ENCODE measurements at places on chromosomes 6 and 20.

GRCh38 chr20:51275181-51275580 is 252.3 kb upstream of the KCNG1 start:
- DNase-seq: no peak

DNA sequence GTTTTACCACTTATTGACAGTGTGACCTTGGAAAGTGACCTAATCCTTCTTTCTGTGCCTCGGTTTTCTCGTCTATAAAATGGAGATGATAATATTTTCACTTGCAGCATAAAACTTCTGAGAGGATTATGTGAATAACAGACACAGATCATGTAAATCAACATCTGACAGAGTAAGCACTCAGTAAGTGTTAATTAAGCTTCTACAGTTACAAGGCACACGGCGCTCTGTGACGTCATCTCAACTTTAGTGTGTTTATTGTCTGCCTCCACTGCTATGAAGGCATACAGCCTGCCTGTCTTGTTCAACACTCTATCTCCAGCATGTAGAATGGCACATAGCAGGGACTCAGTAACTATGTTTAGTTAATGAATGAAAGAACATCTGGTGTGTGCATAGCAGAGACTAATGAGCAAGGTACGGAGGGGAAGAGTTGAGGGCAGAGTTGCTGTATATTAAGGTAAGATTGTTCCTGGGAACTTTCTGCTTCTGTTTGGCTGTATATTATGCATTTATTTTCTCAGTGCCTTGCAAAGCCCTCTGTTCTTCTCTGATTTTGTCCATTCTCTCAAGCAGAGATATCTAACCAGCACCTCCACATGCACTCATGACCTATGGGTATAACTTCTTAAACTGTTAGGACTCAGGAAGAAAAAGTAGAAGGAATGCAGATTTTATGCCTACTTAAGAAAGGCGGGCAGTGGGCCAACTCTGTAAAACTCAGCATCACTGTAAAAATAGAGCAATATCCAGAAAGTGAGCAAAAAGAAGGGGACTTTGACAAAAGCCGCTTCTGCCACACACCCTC is 66.4 kb upstream of the STMND1 start:
- DNase-seq: no peak

DNA sequence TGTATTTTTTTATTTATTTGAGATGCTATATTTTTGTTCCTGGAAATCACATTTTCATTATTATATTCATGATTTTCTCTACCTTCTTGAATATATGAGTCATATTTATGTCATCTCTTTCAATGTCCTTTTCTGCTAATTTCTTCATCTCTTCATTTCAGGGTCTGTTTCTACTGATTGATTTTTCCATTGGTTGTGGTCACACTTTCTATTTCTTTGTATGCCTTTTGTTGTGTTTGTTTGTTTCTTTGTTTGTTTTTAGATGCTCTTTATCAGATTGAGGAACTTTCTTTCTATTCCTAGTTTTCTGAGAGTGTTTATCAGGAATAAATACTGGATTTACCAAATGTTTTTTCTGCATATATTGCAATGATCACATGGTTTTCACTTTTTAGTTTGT is 16.9 kb upstream of the MDFI start:
- no peak for DNase-seq

GRCh38 chr20:58712151-58712791 is 19.7 kb downstream of the NPEPL1 start:
- DNase-seq: no peak

DNA sequence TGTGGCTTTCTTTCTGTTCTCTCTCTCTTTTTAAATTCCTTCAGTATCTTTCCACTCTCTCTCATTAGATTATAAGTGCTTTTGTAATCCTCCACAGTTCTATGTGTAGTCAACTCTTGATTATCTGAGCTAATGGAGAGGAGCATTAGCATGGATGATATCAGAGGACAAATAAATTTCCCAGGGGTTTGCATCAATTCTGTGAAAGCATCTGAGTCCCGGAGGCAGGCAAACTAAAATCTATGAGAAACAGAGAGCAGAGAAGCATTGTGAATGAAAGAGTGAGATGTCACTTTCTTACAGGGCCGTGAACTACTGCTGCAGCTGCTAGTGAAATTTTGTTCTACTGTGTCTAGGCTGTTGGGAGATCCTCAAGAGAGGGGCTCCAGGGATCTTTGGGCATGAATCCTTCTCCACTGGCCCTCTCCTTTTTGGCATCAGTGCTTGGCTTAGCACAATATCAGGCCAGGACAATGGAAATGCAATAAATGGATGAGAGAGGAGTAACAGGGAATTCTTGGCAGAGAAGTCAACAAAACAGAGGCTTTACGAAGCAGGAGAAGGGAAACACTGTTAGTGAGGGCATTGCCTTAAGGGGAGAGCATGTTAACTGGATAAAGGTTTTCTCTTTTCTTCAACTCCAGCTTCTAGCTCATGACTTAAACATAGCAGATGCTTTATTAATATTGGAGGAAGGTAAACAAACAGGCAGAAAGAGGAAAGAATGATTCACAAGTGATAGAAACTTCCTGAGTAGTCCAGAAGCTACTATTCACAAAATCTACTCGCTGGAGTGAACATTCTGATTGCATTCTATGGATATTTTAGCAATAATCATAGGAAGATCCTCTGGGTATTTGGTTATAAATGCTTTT is 847.0 kb upstream of the MAP3K7 start:
- DNase-seq: no peak

GRCh38 chr20:32319100-32319499 is 39.0 kb upstream of the ASXL1 start:
- DNase-seq: no peak

- DNase-seq: no peak
Observed at GRCh38 chr6:163944897-163945296, 530.4 kb downstream of the QKI start.

GRCh38 chr20:52269321-52269720 is 77.7 kb upstream of the ZFP64 start:
- peak; percentile 87 for DNase-seq

DNA sequence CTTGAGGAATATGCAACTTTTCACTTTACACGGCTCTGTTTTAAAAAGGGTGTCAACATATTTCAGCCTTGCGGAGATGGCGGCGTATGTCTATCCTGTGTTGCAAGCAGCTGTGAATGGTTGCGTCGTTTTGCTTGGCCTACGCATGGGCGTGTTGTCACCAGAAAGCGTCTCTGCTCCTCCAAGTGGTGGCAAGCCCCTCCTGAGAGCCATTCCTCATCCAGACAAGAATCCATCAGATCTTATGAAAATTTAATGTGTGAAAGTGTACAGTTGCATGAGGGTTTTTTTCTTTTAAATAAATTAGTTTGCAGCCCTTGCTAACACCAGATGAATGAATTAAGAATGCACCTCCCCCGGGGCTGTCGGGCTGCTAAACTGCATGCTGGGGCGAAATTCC is 114.4 kb downstream of the PHACTR3 start:
- DNase-seq: no peak

DNA sequence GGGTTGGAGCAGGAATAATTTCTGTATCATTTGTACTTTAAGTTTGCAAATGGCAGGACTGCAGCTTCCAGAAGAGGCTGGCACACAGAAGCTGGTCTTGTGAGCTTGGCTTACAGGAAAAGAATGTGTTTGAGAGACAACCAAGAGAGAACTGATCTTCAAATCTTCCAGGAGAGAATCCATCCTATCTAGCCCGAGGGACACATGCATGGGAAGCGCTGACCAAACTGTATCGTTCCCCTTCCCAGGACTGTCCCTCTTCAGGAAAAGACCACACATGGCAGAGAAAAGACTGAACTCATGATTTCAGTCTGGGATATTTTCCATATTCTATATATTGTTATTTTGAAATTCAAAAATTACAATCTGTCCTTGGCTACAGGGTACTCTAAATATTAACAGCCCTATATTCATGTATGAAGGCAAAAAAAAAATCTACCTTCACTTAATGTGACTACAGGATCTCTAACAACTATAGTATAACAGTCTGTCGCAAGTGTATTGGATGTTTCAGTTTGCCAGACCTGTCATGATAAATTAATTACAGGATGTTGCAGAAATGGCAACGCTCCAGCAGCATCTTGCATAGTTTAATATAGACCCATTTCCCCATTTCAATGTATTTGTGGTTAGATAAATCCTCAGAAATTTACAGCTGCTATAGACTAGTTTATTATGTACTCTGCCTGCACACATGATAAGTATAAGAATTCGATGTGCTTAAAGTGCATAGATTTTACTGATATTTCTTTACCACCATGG is 99.4 kb downstream of the MYB start:
- DNase-seq: peak; percentile 99

DNA sequence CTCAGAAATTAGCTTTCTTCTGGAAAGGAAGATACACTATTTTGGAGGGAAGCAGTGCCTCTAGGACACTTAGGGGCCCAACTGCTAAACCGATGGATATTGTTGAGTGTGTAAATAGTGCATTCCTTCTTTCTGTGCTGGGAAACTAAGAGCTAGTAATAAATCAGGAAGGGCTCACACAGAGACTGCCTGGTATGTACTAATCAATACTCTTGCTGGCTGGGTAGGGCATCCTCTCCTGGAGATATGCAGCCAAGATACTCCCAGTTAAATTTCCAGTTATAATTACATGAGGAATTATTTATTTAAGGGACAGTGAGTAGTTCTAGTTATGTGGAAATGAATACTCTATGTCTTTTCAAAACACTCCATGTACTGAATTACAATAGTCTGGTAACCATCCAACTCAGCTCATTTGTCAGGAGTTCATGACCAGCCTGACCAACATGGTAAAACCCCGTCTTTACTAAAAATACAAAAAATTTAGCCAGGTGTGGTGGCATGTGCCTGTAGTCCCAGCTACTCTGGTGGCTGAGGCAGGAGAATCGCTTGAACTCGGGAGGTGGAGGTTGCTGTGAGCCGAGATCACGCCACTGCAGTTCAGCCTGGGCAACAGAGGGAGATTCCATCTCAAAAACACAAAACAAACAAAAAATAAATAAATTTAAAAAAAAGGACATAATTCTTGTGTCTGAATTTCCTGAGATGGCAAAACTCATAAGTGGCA is 100.0 kb downstream of the OR2B2 start:
- no peak for DNase-seq

DNA sequence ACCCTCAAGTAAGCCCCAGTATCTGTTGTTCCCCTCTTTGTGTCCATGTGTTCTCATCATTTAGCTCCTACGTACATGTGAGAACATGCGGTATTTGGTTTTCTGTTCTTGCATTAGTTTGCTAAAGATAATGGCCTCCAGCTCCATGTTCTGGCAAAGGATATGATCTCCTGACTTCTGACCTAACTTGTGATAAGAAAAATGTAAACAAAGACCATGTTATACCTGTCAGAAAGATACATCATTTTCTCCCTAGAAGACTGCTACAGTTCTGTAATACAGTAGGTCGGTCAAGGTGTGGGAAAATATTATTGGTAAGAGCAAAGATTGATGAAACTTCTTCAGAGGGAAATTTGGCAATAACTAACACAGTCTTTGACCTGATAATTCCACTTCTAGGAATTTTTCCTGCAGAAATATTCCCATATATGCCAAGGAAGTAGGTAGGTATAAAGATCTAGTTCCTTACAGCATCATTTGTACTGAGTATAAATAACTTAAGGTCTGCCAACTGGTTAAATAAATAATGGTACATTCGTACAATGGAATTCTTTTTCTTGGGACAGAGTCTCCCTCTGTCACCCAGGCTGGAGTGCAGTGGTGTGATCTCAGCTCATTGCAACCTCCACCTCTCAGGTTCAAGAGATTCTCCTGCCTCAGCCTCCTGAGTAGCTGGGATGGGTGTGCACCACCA is 19.1 kb upstream of the FKBP5 start:
- no peak for DNase-seq

- DNase-seq: no peak
Observed at GRCh38 chr20:43507150-43508080, at the start of gene L3MBTL1. L3MBTL1 (plus strand) TSS chr20:43507697; CDS start chr20:43513504, 5,807 bp downstream.

- no peak for DNase-seq
Observed at GRCh38 chr6:161834426-161834825, 560.6 kb upstream of the AGPAT4 start.

DNA sequence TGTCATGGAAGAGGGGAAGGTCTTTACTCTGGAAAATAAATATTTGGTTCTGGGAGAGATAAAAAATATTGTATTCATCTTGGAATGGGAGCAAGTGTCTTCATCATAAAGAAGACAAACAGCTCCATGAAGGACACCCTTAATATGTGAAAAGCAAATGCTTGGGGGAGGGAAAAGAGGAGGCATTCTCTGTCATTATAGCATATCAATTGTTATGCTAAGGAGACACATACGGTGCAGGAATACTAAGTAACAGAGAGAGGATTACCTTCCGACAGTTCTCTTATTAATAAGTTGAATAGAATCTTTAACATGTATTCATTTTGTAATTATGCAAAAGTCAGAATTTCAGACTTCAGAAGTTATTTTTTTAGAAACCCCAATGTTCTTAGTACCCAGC is 634.4 kb downstream of the UTRN start:
- DNase-seq: no peak

GRCh38 chr6:166501246-166501645 is 85.2 kb downstream of the RAMACL start:
- no peak for DNase-seq

- DNase-seq: no peak
Observed at GRCh38 chr6:26271668-26272024, 93.4 kb upstream of the BTN3A2 start.

DNA sequence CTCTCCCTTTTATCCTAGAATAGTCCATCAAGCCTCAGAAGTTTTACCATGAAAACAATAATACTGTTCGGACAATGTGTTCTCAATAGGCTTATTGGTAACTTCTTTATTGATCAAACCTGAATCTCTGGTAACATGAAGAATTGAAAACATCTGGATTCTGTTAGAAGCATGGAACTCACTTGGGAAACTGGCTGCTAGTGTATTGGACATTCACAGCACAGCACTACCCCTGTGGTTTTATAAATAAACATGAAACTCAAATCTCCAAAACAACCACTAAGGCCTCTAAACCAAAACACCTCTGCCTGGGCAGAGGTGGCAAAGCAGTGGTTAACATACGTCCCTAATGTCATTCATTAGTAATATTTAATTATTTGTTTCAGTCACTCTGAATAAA is 157.6 kb upstream of the KCNQ5 start:
- no peak for DNase-seq

DNA sequence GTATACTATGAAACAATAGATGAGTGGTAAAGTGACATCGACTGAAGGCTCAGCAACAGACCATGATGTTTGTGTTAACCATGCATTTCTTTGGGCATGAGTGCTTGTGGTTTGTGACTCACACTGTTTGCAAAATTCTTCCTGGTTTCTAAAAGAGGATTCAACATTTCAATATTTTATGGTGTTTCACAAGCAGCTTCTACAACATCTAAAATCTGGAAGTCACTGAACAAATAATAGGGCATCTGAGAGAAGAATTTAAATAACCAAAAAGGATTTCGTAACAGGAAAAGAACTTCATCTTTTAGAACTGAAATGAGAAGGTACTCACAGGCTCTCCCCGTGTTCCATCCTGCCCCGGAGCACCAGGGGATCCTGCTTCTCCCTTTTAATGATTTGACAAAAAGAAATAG is 146.2 kb downstream of the COL21A1 start:
- DNase-seq: peak; percentile 78

DNA sequence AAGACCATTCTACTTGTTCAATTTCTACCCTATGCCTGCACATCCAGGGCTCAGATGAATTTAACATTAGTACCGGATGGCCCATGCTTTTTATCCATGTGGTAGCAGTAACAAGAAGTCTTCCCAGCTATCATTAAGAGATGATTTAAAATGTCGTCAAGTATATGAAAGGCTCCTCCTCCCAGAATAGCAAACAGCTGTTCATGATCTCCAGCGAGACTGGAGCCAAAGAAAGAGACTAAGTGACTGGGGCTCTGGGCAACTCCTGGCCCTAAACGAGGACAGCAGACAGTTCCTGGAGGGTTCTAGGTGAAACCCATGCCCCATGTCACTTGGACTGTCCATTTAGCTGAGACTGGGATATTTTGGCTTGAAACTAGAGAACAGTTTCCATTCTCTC is 160.8 kb downstream of the CDC5L start:
- DNase-seq: no peak

Data from GF-D8 (cell line).